ENCODE measurements at places on chromosomes 6 and 20.

DNA sequence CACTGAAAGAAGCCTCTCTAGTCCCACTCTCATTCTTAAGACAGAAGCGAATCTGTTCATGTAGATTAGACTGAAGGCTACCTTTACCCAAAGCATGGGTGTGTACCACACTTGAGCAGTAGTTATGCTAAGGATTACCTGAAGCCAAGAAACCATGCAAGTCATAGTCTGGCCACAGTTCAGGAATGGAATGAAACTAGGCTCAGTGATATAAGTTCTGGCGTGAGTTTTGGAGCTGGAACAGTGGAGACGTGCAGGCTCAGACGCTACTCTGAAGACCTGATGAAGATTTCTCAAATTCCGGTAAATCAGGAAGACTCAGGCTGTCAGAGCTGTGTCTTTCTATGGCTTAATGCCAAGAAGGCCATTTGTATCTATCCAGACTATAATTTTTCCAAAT is 219.9 kb downstream of the HDGFL1 start:
- no peak for DNase-seq

DNA sequence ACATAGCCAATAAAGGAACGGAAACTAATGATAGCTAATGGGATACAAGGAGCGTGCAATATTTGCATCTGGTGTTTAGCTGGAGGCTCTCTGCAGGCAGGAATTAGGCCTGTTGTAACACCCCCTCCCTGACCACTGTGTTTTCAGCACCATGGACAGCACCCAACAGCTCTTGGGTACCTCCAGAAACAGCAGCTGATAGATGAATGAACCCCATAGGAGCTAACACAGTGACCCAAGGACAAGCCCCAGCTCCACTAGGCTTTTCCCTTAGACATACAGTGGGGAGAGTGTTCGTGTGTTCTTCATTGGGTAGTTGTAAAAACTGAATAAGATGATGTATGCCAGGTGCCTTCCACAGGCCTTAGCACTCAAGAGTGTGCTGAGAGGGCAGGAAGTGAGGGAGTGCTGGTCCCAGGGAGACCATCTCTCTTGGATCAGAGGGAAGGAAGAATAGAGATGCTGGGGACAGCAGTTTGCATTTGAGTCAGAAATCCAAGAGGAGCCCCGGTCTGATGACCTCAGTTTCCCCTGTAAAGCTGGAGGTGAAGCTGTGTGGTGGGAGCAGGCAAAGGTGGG is 161.3 kb downstream of the PHACTR3 start:
- no peak for DNase-seq

DNA sequence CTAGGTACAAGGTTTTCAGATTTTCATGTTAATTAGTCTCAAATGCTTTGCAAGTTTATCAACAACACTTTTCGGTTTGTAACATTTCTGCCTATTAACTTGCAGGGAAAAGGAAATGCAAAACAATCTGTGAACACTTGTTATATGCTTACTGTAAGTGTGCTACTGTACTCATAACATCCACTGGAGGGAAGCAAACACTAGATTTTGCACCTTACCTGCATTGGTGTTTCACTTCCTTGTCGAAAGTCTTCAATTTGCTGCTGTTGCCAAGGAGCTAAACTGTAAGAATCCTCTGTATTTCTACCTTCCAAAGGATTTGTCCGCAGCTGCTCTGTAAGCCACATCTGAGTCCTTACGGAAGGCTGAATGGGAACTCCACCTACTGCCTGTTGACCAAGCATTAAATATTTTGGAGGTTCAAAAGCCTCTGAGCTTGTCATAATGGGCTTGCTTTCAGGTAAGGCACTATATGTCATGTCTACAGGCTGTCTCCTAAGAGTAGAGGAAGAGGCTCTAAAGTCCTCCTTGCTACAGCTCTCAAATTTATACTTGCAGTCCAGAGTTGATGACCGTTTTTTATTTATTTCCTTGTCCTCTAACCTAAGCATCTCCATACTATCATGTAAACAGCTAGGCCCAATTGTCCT is 17.3 kb downstream of the PLN start:
- DNase-seq: peak; percentile 63

DNA sequence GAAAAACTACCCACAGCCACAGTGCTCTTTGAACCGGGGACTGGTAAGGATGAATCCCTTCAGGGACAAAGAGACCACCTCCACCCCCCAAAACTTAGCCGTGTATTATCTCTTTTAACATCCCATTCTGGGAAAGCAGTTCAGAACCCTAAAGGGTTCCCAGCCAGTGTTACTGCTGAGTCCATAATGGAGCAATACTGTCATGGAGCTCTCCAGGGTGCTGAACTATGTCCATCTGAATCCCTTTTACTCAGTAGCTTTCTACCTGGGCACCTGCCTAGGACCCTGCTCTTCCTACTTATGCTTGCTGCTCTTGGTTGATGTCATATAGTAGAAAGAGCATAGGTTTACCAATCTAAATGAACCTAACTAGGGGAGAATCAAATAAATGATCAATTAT is 22.3 kb upstream of the SAYSD1 start:
- no peak for DNase-seq

DNA sequence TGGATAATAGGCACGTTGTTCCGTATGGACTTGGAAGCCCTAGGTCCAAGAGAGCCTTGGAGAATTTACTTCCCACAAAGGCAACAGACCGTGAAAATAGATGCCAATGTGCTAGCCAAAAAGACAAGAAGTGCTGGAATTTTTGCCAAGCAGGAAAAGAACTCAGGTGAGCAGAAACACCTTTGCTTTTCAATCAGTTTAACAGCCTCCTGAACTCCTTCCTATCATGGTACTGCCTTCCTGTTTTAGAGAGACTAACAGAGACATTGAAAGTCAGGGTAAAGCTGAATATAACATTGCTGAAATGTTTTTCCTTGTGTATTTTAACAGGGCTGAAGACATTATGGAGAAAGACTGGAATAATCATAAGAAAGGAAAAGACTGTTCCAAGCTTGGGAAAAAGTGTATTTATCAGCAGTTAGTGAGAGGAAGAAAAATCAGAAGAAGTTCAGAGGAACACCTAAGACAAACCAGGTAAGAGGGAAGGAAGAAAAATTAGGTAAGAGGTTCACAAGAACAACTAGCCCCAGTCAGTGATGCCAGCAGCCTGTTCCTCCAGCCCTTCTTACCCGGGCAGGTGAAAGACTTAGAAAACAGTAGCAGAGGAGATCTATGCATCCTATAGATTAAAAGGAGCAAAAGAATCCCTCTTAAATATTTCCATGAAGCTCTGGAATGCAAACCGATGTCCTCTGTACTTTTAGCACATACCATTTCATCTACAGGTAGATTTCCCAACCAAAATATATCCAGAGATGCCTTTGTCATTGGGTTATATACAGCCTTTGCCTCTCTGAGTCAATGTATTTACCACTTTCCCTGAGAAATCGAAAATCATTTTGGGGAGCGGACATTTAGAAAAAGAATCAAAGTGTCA is 4.0 kb downstream of the EDN1 start:
- no peak for DNase-seq

DNA sequence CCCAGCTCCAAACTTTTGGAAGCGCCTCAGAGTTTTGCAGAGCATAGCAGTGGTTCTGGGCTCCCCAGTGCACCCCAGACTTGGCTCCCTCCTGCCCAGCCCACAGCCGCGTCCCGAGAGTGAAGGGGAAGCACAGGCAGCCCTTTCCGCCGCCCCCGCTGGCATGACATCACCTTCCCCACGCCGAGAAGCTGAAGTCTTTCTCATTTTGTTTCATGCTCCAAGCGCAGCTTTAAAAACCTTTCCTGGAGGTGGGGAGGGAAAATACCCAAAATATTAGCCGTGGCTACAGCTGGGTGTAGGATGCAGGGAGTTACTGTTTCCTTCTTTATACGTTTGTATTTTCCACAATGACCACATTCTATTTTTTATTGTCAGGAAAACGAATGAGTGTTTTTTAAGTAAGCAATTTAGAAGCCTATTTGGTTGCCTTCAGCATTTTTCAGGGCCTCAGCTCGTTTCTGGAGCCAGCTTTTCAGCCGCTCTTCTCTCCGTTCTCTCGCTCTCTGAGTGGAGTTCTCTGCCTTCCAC is 72.9 kb downstream of the SNX5 start:
- DNase-seq: no peak

DNA sequence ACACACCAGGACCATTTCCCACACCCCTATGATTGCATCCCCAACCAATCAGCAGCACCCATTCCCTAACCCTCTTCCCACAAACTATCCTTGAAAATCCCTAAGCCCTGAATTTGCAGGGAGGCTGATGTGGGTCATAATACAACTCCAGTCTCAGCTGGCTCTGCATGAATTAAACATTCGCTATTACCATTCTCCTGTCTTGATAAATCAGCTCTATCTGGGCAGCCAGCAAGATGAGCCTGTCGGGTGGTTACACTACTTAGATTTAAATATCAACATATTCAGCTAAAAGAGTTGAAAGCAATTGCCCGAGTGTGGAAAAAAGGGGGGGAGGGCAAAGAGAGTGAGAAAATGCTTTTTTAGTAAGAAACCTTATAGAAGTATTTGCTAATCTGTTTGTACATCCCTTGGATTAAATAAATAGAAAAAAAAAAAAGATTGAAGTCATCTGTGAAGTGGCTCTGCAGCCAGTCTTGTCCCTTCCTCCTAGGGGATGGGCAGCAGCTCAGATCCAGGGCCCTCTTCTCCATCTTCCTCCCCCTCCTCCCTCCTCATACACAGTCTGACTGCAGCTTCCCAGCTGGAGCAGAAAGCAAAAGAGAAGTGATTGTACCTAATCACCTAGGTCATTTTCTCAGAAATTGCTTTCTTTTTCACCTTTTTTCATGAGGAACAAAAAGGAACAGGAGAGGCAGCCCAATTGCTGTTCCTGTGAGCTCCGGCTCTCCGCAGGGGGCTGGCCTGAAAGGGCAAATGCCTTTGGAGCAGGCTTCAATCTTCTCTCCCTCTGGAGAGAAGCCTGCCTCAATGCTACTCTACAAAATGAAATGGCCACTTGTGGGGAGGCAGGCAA is 356.6 kb upstream of the SULF2 start:
- DNase-seq: no peak
